ENCODE measurements at places on chromosomes 6 and 20. TPM values are rescaled to one million over a fixed set of nuclear protein-coding genes. Genes with fewer than 3 reads are reported as not detected.

The MYLK2 gene
- total RNA-seq, result 0.49 TPM

The TUBB2B gene
- 15.8 TPM for total RNA-seq

The GABRR1 gene
- total RNA-seq, result not detected

The ZNF165 gene
- total RNA-seq, result 0.94 TPM

The WFDC5 gene
- total RNA-seq, result not detected

The PDYN gene
- total RNA-seq, result not detected

The TFAP2D gene
- not detected for total RNA-seq

The TSPO2 gene
- not detected for total RNA-seq

The ZC2HC1B gene
- not detected for total RNA-seq

The TMEM244 gene
- not detected for total RNA-seq

The RREB1 gene
- total RNA-seq, result 11.0 TPM

The TRIM38 gene
- 1.5 TPM for total RNA-seq

The SLC26A8 gene
- 0.07 TPM for total RNA-seq

The CFAP61 gene
- 0.35 TPM for total RNA-seq

The ASF1A gene
- 7.9 TPM for total RNA-seq

The DUSP15 gene
- 0.87 TPM for total RNA-seq

The ADTRP gene
- total RNA-seq, result 0.92 TPM

The MCHR2 gene
- total RNA-seq, result not detected

The EDN1 gene
- 37.5 TPM for total RNA-seq

The CLVS2 gene
- 0.13 TPM for total RNA-seq

The DEFB113 gene
- total RNA-seq, result not detected

The CLPSL1 gene
- total RNA-seq, result not detected

The TFAP2C gene
- total RNA-seq, result 11.7 TPM

The LRFN2 gene
- not detected for total RNA-seq

The DYNLT1 gene
- total RNA-seq, result 111 TPM

The ADGB gene
- not detected for total RNA-seq

The CAPN11 gene
- total RNA-seq, result not detected

The HLA-DRA gene
- total RNA-seq, result not detected

The MYMX gene
- not detected for total RNA-seq

The HEY2 gene
- total RNA-seq, result 0.03 TPM

The QKI gene
- total RNA-seq, result 69.3 TPM

The HLA-DPA1 gene
- total RNA-seq, result not detected

The KIF6 gene
- 0.25 TPM for total RNA-seq

The PAQR8 gene
- total RNA-seq, result 1.1 TPM

The KCNS1 gene
- not detected for total RNA-seq

The HLA-A gene
- 141 TPM for total RNA-seq

The CD40 gene
- total RNA-seq, result 4.4 TPM

The PLTP gene
- total RNA-seq, result 1.6 TPM

The CCN6 gene
- not detected for total RNA-seq

The C6orf118 gene
- total RNA-seq, result 0.14 TPM

The BPIFA1 gene
- total RNA-seq, result not detected

The DEFB115 gene
- total RNA-seq, result not detected

The C2 gene
- 0.20 TPM for total RNA-seq

The PHACTR2 gene
- total RNA-seq, result 3.8 TPM

The KIF13A gene
- total RNA-seq, result 17.5 TPM

The RGS17 gene
- total RNA-seq, result 5.8 TPM

Data from A549 treated with AZD2906 at 1 μM for 4 hours (cell line).